ENCODE measurements at places on chromosomes 6 and 20. TPM values are rescaled to one million over a fixed set of nuclear protein-coding genes. Genes with fewer than 3 reads are reported as not detected.

DNA sequence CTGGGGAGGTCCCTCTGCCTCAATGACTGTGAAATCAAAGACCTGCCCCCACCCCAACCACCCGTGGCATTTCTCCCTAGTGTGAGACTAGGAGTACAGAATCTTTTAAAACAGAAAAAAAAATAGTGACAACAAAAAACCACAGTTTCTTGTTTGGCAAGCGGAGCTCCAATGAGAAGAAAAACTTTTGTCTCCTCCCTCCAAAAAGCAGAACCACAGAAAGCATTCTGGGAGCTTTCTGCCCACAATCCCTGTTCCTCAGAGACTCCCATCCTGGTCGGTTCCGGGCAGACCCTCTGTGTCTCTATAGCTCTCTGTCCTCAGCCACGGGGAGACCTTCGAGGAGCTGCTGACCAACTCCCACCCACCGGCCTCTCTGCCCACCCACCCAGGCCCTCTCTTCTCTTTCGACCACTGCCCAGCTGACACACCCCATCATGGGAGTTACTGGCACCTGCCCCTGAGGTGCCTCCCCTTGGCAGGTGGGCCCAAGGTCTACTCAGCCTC lies 4.9 kb downstream of the PREX1 start:
- no peaks in the 10 kb centered on the region for H3K27me3 ChIP-seq
- peaks cover 53% of the 10 kb centered on the region for H3K36me3 ChIP-seq
- DNase-seq, result peak; percentile 37
- H3K4me3 ChIP-seq, result peak overlapping the region; percentile 95

GRCh38 chr20:1001911-1002681 lies at the start of gene RSPO4:
RSPO4 (minus strand) TSS chr20:1002311; CDS start chr20:1002164, 147 bp downstream.
- peaks cover 55% of the 10 kb centered on the region for H3K27me3 ChIP-seq
- no peak within 1 kb of the TSS for H3K27ac ChIP-seq
- H3K36me3 ChIP-seq, result no peaks in the 10 kb centered on the region
- H3K4me1 ChIP-seq, result peaks cover 5% of the 10 kb centered on the region

- H3K4me3 ChIP-seq, result no peak overlapping the region
- H3K27ac ChIP-seq, result no peak overlapping the region
- no peaks in the 10 kb centered on the region for H3K36me3 ChIP-seq
- no peaks in the 10 kb centered on the region for H3K27me3 ChIP-seq
- no peak for DNase-seq
- H3K4me1 ChIP-seq, result no peaks in the 10 kb centered on the region
These were observed 1289.3 kb downstream of the HACE1 start for GRCh38 chr6:103570431-103570830.

DNA sequence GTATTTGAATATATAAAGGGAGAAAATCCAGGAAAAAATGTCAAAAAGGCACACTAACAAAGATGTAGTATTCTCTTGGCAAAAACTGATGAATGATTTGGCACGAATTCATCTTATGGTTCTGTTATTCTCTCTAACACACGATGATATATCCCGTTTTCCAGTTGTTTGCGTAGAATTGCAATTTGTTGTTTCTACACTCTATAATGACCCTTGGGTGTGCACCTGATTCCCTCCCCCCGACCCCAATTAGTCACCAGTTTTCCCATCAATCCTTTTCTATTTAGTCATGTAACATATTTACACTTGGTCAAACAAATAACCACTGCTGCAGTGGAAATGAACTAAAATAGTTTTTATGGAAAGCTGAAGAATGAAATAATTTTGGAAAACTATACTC lies 1.5 kb upstream of the ARID1B start:
- peaks cover 8% of the 10 kb centered on the region for H3K36me3 ChIP-seq
- H3K4me3 ChIP-seq, result no peak overlapping the region
- peaks cover 25% of the 10 kb centered on the region for H3K4me1 ChIP-seq
- no peaks in the 10 kb centered on the region for H3K27me3 ChIP-seq
- H3K27ac ChIP-seq, result no peak overlapping the region
- no peak for DNase-seq

The MYLK2 gene
- total RNA-seq, result 0.36 TPM

- no peak for DNase-seq
- H3K4me1 ChIP-seq, result no peaks in the 10 kb centered on the region
- H3K4me3 ChIP-seq, result no peak overlapping the region
- no peaks in the 10 kb centered on the region for H3K27me3 ChIP-seq
These were observed 23.9 kb downstream of the INSM1 start for GRCh38 chr20:20391766-20392165.

- no peak for DNase-seq
- H3K36me3 ChIP-seq, result no peaks in the 10 kb centered on the region
- H3K4me1 ChIP-seq, result no peaks in the 10 kb centered on the region
- H3K4me3 ChIP-seq, result no peak overlapping the region
- H3K27ac ChIP-seq, result no peak overlapping the region
These were observed 19.5 kb upstream of the CNKSR3 start for GRCh38 chr6:154529957-154530356.

DNA sequence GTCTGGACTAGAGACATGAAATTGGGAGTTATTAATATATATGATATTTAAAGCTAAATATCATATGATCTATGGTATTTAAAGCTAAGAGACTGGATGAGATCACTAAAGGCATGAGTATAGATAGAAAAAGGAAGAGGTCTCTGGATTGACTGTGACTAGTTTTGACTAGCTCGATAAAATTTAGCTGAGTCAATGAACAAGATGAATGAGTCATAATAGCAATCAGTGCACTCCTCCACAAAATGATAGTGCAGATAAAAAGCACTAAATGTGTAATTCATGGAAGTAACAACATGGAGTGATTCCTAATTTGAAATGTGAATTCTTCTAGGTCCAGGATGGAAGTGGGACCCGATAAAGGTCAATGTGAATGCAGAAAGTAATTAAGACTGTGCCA lies 127.4 kb downstream of the PFDN4 start:
- DNase-seq, result no peak
- H3K4me3 ChIP-seq, result no peak overlapping the region
- peaks cover 34% of the 10 kb centered on the region for H3K27me3 ChIP-seq
- no peak overlapping the region for H3K27ac ChIP-seq

- peaks cover 6% of the 10 kb centered on the region for H3K36me3 ChIP-seq
- peaks cover 39% of the 10 kb centered on the region for H3K4me1 ChIP-seq
- no peak overlapping the region for H3K27ac ChIP-seq
- no peak overlapping the region for H3K4me3 ChIP-seq
- no peak for DNase-seq
These were observed 369.4 kb downstream of the UTRN start for GRCh38 chr6:144654506-144654905.

GRCh38 chr6:44787254-44787834 lies 399.8 kb downstream of the CDC5L start:
- peaks cover 14% of the 10 kb centered on the region for H3K4me1 ChIP-seq
- peak overlapping the region; percentile 16 for H3K4me3 ChIP-seq
- no peaks in the 10 kb centered on the region for H3K27me3 ChIP-seq
- DNase-seq, result peak; percentile 7
- peaks cover 5% of the 10 kb centered on the region for H3K36me3 ChIP-seq
- peak overlapping the region; percentile 57 for H3K27ac ChIP-seq

- DNase-seq, result no peak
- H3K36me3 ChIP-seq, result no peaks in the 10 kb centered on the region
- H3K4me3 ChIP-seq, result no peak overlapping the region
- H3K4me1 ChIP-seq, result no peaks in the 10 kb centered on the region
These were observed 21.5 kb upstream of the HLA-C start for GRCh38 chr6:31293343-31293742.

DNA sequence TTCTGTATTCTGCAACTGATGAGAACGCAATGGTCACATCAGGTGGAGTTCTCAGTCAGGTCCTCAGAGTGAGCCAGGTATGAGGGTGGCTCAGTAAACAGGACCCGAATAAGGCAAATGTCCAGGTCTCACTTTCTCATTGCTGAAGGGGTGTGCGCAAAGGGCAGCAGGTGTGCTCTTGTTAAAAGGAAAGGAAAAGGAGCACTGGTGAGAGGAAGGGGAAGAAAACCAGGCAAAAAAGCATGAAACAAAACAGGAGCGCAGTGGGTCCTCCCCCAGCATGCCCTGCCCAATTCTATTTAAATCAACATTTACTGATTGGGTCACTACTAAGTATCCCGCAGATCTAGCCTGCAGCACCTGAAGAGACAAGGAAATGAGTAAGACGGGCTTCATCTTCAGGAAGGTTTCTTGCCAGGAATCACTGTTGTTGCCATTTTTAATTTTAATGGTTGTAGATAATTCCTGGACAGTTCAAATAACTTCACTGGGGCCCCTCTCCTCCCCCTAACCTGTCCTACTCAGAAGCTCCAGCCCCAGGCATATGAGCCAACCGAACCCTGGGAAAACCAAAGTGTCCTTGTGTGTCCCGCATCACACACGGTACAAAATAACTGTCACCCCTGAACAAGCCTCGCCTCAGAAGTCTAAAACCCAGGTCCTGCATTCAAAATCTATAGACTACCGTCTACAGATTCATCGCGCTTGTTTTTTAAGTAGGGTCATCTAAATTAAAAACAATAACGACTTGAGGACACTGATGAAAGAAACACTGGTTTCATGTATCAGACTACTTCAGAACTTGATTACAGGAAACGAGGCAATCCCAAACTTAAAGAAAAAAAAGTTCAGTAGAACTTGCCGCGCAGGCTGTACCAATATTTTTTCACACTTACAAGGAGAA lies 980 bp downstream of the MBOAT1 start:
- peaks cover 38% of the 10 kb centered on the region for H3K4me1 ChIP-seq
- H3K27ac ChIP-seq, result peak overlapping the region; percentile 54
- H3K36me3 ChIP-seq, result peaks cover 5% of the 10 kb centered on the region
- H3K4me3 ChIP-seq, result peak overlapping the region; percentile 85
- no peak for DNase-seq
- H3K27me3 ChIP-seq, result peaks cover 9% of the 10 kb centered on the region

DNA sequence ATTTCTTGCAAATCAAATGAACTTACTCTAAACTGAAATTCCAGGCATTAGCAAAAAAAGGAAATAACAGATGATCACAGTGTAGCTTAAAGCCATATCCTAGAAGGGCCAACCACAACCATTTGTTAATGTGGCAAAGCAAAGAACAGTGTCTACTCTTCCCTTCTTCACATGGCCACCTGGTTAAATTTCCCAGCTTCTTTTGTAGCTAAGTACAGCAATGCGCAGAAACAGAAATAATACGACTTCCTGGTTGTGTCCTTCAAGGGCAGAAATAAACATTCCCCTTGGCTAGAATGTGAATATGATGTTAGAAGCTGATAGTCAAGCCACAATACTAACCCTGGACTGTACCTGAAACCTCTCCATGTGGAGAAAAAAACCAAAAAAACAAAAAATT lies 9.6 kb downstream of the SNX3 start:
- no peak for DNase-seq
- no peak overlapping the region for H3K27ac ChIP-seq
- no peaks in the 10 kb centered on the region for H3K27me3 ChIP-seq
- H3K36me3 ChIP-seq, result peaks cover 25% of the 10 kb centered on the region
- no peak overlapping the region for H3K4me3 ChIP-seq

The BNIP5 gene
- not detected for total RNA-seq

DNA sequence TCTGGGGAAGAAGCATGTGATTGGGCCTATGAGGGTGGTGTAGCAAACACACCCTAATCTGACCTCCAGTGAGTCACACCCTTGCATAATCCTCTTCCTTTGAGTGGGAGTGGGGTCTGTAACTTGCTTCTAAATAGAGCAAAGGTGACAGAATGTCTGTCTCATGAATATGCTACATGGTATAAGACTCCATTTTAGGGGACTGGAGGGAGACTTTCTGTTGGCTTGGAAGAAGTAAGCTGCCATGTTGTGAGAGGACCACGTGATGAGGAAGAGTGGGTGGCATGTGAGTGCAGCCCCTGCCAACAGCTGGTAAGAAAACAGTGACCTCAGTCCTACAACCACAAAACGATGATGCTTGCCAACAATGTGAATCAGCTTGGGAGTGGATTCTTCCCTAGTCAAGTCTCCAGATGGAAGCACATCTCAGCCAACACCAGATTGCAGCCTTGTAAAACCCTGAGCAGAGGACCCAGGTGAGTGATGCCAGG lies 3.7 kb downstream of the AK9 start:
- DNase-seq, result peak; percentile 18
- H3K4me1 ChIP-seq, result peaks cover 25% of the 10 kb centered on the region
- no peak overlapping the region for H3K4me3 ChIP-seq
- H3K36me3 ChIP-seq, result peaks cover 21% of the 10 kb centered on the region

- H3K4me3 ChIP-seq, result no peak overlapping the region
- no peaks in the 10 kb centered on the region for H3K4me1 ChIP-seq
- DNase-seq, result no peak
- no peaks in the 10 kb centered on the region for H3K27me3 ChIP-seq
- no peaks in the 10 kb centered on the region for H3K36me3 ChIP-seq
- no peak overlapping the region for H3K27ac ChIP-seq
These were observed 598.9 kb downstream of the RFPL4B start for GRCh38 chr6:112946051-112946450.

DNA sequence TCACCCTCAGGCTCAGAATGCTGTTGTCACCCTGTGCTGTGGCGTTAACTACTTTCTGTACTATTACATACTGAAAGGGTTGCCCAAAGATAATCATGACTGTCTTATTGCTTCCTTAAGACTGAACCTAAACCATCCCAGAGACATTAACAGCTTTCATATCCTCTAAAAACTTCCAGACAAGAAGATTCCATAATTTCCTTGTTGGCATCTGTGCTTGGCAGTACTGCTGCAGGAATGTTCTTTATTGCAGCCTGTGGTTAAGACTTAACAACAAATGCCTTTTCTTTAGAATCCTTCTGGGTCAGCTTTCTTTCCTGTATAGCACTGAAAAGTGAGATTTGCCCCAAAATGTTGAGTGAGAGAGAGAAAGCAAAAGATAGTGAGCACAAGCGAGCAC lies 109.7 kb downstream of the GJA10 start:
- H3K36me3 ChIP-seq, result peaks cover 33% of the 10 kb centered on the region
- H3K4me1 ChIP-seq, result peaks cover 34% of the 10 kb centered on the region
- DNase-seq, result no peak
- H3K4me3 ChIP-seq, result no peak overlapping the region

The GMNN gene
- 75.8 TPM for total RNA-seq

GRCh38 chr6:166768761-166769160 lies 141.7 kb upstream of the RPS6KA2 start:
- DNase-seq, result no peak
- no peak overlapping the region for H3K4me3 ChIP-seq
- H3K27me3 ChIP-seq, result peaks cover 28% of the 10 kb centered on the region
- H3K4me1 ChIP-seq, result no peaks in the 10 kb centered on the region

GRCh38 chr6:167877994-167878779 lies 51.5 kb downstream of the AFDN start:
- H3K4me1 ChIP-seq, result no peaks in the 10 kb centered on the region
- no peak for DNase-seq
- H3K36me3 ChIP-seq, result peaks cover 5% of the 10 kb centered on the region
- no peak overlapping the region for H3K27ac ChIP-seq
- peaks cover 4% of the 10 kb centered on the region for H3K27me3 ChIP-seq

GRCh38 chr6:37668251-37668650 lies 29.4 kb downstream of the MDGA1 start:
- no peak overlapping the region for H3K4me3 ChIP-seq
- no peaks in the 10 kb centered on the region for H3K27me3 ChIP-seq
- no peak for DNase-seq
- H3K27ac ChIP-seq, result no peak overlapping the region
- H3K4me1 ChIP-seq, result no peaks in the 10 kb centered on the region

The LSM14B gene
- total RNA-seq, result 34.5 TPM

- no peak overlapping the region for H3K27ac ChIP-seq
- peaks cover 8% of the 10 kb centered on the region for H3K36me3 ChIP-seq
- H3K27me3 ChIP-seq, result no peaks in the 10 kb centered on the region
- H3K4me3 ChIP-seq, result no peak overlapping the region
- DNase-seq, result peak; percentile 24
These were observed 85.9 kb downstream of the SMLR1 start for GRCh38 chr6:130913120-130913519.

- H3K27ac ChIP-seq, result no peak overlapping the region
- DNase-seq, result no peak
- H3K27me3 ChIP-seq, result no peaks in the 10 kb centered on the region
- no peaks in the 10 kb centered on the region for H3K4me1 ChIP-seq
These were observed 32.9 kb upstream of the EYA4 start for GRCh38 chr6:133208183-133208755.

- no peak for DNase-seq
- H3K4me1 ChIP-seq, result peaks cover 7% of the 10 kb centered on the region
- H3K4me3 ChIP-seq, result no peak overlapping the region
- H3K27me3 ChIP-seq, result no peaks in the 10 kb centered on the region
These were observed 40.0 kb downstream of the KATNA1 start for GRCh38 chr6:149608381-149608982.

Measured in activated naive CD8-positive, alpha-beta T cell treated with anti-CD3 and anti-CD28 coated beads for 36 hours (primary cell).